ENCODE measurements at places on chromosomes 2 and 18.

DNA sequence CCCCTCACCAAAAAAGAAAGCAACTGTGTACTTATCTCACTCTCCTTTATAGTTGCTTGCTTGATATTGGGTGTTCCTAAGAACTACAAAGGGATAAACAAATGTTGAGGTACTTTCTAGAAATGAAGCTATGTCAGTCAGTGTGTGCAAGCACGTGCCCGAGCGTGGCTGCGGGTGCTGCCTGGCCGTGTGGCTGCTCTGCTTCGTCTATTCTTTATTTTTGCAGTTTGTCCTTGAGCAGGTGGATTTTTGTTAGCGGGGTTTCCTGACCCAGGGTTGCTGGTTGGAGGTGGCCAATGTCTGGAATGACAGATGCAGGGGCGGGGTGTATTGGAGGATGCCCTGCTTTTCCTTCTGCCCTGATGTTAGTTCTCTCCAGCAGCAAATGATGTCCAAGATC lies 62.6 kb downstream of the ACOXL start:
- no peak for DNase-seq

DNA sequence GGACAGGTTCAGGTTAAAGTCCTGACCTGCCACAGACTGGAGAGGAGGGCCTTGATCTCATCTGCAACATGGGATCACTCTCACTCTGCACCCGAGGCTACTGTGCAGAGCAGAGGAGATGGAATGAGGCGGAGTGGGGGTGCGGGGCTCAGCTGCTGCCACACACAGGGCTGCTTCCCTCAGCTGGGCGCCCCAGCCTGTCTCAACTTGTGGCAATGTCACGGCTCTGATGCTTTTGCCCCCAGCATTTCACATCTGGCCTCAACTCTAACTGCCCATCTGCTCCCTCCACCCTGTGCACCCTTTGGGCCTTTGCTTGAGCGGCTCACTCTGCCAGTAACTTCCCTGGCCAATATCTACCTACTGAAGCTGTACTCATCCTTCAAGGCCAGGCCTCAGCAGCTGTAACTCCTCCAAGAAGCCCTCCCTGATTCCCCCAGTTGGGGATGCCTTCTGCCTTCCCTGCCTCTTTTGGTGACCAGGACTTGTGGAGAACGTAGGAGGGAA lies 70.3 kb downstream of the POLR1A start:
- no peak for DNase-seq

- DNase-seq = no peak
Observed at GRCh38 chr2:191061381-191061980, 47.5 kb upstream of the STAT1 start.

DNA sequence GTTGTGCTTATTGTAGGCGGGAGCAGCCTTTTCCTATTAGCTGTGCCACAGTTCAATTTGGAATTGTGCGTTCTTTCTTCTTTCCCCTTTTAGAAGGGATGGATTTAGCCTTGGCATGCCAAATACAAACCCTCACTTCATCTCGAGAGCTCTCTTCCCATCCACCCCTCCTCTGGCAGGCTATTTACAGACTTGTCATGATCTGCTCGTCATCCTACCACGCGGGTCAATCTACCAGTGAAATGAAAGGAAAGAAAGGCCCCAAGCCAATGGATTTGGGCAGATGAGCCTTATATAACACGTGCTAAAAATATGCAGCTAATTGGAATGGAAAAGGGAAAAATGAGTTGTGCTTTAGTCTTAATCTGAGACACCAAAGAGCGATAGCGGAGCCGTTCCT lies 277.5 kb downstream of the PRKCE start:
- DNase-seq = no peak

GRCh38 chr2:120231564-120231973 lies 8.4 kb upstream of the TMEM185B start:
- DNase-seq = no peak

DNA sequence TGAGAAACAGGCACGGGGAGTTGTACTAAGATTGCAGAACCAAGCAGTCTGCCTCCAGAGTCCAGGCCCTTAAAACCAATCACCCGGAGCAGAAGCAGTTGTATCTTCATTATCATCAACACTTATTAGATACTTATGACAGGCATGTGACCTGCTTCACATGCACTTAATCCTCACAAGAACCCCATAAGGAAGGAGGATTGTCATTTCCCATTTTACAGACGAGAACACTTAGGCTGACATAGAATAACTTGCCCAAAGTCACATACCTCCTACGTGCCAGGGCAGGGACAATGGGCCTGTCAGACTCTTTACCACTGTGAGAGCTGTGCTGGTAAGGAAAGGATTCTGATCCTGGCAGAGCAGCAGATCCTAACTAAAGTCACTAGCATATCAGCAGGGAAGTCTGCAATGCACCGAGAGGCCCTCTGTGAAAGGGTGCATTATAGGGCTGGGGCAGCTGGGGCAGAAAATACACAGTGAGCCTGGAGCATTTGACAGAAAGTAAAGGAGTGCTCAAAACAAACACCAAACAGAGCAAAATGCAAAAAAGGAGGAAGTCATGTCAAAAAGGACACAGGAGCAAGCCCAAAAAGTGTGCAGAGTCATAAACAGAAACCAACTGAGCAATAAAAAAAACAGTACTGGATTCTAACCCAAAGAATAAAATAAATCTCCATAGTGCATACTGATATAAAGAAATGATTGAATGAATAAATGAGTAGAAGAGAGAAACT lies 55.9 kb upstream of the SP3 start:
- no peak for DNase-seq

DNA sequence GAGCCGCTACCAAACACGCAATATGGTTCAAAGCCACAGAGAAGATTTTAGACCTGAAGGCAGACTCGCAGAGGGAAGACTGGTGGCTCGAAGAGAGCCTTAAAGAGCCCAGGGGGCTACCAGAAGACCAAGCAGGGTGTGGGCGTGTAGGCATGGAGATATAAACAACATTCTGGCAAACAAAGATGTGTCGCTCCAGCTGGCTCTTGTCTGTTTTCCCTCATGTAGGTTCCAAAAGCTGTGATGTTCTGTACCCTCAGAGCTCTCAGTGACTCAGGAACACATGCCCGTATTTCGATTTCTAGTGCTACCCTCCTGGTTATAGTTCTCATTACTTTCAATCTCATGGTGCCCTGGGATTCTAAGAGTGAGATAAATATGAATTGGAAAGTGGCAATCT lies 44.5 kb downstream of the DOCK10 start:
- DNase-seq = peak; percentile 40

GRCh38 chr18:7590826-7591560 lies 23.9 kb downstream of the PTPRM start:
- no peak for DNase-seq

GRCh38 chr2:147352264-147353071 lies 492.4 kb upstream of the ACVR2A start:
- DNase-seq = peak; percentile 27

DNA sequence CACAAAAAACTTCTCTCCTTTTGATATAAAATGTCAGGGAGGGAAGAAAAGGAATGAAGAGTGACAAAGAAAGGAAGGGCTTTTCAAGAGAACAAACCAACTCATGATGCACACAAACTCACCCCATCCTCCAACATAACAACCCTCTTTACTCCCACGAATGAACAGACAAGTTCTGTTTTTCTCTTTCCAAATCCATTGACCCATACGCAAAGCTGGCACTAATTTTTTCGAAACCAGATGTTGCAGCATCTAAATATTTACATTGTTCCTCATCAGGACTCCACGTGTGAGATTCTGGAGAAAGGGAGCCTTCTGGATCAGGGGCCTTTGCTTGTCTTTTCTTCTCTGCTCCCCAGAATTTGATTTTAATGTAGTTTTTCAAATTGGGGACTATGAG lies 143.3 kb upstream of the BCL2L11 start:
- no peak for DNase-seq

- peak; percentile 61 for DNase-seq
Observed at GRCh38 chr18:67217551-67218166, 298.9 kb downstream of the DSEL start.

DNA sequence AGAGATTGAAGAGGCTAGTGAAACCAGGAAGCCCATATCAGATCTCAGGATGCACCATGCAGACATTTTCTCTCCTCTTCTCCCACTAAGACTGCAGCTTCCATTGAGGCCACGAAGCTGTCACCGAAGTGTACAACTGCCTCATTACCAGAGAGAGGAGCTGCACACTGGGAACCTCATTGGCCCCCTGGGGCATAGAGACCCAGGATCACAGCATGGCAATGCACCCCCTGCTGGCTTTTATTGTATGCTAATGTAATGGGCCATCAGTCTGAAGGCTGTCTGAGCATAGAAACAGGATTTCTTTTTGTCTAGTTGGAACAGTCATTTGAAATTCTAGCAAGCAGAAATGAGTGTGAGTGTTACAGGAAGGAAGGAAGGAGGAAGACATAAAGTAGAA lies 861.6 kb upstream of the CELF4 start:
- no peak for DNase-seq

GRCh38 chr18:35616664-35617423 lies 35.3 kb downstream of the GALNT1 start:
- DNase-seq = peak; percentile 56

DNA sequence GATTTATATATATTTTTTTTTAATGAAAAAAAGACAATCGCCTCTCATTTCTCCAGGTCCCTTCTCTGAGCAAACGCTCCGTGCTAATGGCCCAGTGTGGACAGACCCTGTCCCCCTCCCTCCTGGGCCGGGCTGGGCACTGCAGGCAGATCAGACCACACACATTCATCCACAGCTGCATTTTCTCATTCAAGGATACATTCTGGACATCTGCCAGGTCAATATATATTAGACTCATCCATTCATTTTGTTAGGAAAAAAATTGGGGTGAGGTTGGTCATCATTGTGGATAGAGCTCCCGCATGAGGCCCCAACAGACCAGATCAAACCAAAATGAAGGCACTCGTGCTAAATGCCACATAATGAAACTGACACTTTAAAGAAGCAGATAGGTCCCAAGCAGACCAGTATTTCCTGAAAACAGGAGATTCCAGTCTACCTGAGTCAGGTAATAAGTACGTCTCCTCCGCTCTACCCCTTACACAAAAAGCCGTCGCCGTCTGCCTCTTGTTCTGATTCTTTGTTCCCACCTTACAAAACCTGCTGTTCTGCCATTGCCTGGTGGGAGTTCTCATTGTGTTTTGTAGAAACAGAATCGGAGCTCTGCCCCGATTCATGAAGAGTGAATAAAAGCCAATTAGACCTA lies 15.4 kb upstream of the OTOS start:
- DNase-seq = no peak

GRCh38 chr2:10096641-10097040 lies 16.4 kb upstream of the CYS1 start:
- DNase-seq = no peak

- DNase-seq = peak; percentile 84
Observed at GRCh38 chr2:237128026-237128703, 42.5 kb downstream of the COPS8 start.

GRCh38 chr2:214808981-214809750 lies at the start of gene BARD1:
Gene BARD1, minus strand, starts transcription at chr2:214809683. Its CDS starts 114 bp downstream, at chr2:214809569.
- peak; percentile 82 for DNase-seq

- peak; percentile 62 for DNase-seq
Observed at GRCh38 chr2:179263446-179264367, 925 bp downstream of the SESTD1 start.

DNA sequence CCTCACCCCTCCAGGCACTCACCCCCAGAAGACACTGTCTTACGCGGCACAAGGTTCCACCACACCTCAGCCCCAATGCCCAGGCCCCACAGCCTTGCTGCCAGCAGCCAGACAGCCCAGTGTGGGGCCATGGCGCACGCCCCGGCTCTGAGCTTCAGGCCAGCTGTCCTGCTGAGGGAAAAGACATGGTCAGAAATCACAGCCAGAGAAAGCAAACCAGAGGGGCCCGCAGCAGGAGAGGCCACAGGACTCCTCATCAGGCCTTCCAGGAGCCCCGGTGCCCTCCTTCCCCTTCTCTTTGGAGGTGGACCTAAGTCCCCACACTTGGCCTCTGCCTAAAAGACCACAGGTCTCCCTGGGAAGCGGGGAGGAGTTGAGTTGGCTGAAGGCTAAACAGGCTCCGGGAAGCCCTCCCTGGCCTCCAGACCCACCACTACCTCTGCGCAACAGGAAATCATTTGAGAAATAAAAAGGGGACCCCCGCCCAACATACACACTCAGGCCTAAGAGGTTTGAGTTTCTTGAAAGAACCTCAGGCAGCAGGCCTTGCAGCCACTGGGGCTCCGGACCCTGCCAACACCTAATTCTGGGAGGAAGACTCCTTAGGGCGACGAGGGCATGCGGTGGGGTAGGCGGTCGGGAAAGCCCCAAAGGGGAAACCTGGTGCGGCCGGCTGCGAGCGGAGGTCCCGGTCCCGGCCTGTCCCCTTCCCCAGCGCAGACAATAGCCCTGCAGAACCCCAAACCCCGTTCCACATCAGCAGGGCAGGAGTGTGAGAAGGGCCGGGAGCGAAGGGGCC lies 1.9 kb downstream of the SEMA4C start:
- DNase-seq = peak; percentile 62

DNA sequence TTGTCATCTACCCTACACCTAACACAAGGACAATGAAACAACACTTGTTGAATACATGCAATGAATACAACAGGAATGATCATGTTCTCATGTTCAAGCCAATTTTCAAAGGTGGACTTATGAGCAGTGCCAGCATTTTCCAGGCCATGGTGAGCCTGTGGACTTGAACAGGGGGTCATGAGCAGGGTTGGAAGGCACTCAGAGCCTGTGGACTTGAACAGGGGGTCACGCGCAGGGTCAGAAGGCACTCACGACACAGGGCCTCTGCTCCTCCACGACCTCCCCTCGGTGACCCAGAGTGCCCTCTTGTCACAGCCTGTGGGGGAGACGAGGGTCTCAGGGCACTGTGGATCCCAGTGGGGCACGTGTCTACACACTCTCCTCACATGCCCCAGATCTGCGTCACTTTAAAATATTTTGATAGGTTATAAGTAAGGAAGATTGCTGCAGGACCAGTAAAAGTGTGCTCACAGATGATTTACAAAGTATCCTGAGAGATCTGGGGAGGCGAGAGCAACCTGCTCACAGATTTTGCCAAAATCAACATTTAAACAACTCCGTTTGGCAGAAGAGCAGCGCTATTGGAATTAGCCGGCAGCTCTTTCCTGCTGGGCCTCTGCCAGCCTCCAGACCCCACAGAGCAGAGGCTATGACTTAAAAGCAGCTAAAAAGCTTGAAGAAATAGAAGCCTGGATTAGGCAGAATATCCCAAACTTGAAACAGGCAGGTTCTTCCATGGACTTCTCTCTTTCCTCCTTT lies 121.9 kb downstream of the TMEM18 start:
- DNase-seq = peak; percentile 76

GRCh38 chr2:106960683-106961161 lies 74.8 kb upstream of the ST6GAL2 start:
- no peak for DNase-seq
